ENCODE measurements at places on chromosomes 2 and 18.

DNA sequence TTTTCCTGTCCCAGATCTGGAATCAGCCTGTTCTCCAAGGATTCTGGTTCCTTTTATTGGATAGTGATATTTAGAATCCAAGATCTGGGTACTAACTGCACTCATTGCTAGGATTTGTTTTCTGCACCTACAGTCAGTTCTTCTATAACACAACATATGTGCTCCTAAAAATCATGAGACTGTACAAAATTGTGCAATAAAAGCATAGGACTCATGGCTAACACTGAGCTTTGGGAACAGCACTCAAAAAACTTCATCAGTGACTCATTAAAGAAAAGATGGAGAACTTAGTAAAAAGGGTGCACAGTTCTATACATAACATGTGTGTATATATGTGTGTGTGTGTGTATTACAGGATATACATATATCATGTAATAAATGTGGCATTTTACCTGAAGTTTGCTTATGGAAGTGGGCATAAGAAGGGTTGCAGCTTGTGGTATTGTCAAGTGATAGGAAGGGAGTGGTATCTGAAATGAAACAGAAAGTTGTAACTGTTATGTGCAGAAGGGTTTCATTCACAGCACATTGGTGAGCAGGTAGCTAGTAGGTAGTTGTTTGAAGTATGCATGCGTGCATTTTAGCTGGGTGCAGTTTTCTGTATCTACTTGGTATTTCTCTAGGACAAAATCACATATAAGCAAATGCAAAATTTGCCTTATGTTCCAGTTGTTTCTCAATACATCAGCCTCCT lies 5.9 kb upstream of the SCYGR2 start:
- peak; percentile 51 for DNase-seq

GRCh38 chr2:142974288-142975024 lies 97.0 kb downstream of the KYNU start:
- DNase-seq: peak; percentile 39

DNA sequence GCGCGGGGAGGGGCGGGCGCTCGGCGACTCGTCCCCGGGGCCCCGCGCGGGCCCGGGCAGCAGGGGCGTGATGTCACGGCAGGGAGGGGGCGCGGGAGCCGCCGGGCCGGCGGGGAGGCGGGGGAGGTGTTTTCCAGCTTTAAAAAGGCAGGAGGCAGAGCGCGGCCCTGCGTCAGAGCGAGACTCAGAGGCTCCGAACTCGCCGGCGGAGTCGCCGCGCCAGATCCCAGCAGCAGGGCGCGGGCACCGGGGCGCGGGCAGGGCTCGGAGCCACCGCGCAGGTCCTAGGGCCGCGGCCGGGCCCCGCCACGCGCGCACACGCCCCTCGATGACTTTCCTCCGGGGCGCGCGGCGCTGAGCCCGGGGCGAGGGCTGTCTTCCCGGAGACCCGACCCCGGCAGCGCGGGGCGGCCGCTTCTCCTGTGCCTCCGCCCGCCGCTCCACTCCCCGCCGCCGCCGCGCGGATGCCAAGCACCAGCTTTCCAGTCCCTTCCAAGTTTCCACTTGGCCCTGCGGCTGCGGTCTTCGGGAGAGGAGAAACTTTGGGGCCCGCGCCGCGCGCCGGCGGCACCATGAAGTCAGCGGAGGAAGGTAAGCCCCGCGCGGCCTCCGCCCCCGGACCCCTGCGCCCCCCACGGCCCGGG lies at the start of gene NFATC1:
TSS of gene NFATC1 (plus strand) at position 170 of the 644 bp plus-strand sequence. CDS start at position 465, 295 bp downstream.
- peak; percentile 66 for DNase-seq

DNA sequence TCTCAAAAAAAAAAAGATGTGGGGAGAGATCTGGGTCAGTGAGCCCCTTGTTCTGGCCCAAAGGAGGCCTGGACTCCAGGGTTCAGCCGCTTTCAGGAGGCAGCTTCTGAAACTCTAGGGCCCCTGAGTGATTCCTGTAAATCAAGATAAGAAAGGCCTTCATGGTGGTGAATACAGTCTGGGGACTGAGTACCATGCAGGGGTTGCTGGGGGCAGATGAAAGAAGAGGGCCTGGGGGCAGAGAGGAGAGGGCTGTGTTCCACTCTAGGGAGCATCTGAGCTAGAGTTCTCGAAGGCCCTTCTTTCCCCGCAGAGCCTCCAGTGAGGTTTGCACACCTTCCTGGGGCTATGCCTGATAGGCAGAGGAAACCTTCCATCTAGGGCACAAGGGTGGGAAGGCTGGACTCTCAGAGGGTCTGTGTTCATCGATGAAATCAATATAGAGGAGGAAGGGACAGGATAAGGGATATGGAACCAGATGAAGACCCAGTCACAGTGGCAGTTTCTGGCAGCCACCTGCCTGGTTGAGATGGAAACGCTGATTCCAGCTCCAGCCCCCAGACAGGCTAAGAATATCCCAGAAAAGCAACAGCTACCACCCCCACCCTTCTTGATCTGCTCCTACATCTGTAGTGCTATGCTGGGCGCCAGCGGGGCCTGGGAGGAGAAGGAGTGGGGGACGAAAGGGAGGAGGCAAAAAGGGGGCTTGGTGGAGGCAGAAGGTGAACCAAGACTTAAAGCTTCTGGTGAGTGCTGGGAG lies 4.7 kb upstream of the CDK5R2 start:
- no peak for DNase-seq
